ENCODE measurements at places on chromosomes 16 and 17.

DNA sequence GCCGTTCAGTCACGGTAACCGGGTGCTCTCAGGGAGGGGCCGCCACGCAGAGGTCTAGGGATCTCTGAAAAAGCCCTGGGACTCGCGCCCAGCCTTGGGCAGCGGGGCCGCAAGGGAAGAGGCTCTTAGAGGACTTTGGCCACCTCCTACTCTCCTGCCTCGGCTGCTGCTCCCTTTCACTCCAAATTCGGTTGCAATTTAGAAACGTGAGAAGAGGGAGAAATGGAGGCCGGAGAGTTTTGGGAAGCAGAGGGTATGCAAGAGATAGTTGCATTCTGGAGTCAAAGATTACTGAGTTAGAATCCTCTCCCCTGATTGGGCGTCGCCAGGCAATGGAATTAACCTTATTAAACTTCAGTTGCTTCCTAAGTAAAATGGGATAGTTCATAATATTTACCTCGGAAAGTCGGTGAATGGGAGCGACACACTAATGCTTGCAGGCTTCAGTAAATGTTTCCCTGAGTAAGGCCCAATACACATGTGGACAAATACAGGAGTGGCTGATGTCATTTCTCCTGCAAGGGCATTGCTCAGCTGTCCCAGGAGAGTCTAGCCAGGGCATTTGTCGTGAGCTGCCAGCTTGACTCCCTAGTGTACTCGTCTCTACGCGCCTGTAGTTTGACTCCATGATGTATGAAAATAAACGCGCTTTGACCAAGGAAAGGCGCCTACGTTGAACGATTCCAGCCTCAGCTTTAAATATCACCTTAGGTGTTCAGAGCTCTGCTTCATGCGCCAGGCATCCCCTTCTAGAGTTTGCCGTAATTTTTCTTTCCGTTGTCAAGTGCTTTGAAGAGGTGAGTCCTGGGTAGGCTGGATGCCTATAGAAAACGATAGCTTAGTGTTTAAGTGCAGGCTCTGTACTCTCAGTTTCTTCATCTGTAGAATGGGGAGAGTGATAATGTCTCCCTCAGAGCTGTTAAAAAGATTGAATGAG is 667 bp downstream of the OGFOD1 start:
- DNase-seq, result peak; percentile 82

- no peak for DNase-seq
Measured at GRCh38 chr17:17186051-17186450, 20.1 kb downstream of the PLD6 start.

- no peak for DNase-seq
Measured at GRCh38 chr16:88194397-88195268, 188.1 kb upstream of the ZNF469 start.

DNA sequence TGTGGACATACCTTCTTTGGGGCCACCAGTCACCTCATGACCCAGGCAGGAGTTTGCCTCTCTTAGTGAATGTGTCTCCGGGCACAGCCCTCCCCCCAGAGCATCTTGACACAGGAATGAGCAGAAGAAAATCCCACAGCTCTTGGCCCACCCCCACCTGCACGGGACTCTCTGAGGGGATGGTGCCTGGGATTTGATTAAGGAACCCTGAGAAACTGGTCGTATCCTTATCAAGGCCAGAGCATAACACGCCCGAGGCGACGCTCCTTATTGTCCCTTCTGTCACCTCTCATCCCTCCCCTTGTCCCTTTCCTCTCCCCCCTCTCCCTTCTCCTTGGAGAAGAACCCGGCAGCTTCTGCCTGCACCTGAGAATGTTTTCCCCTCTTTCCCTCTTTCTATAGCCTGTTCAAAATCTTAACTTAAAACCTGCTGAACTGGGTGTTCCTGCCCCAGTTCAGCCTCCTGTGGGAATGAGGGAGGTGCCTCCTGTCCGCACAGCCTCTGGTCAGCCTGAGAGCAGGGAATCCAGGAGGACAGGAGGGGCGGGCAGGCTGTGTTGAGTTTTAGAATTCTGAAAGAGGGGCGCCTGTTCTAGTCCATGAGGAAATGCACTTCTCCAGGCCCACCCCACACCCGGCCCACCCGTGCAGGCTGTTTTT is 140.7 kb upstream of the PLCG2 start:
- no peak for DNase-seq

- no peak for DNase-seq
Measured at GRCh38 chr17:13055131-13055530, 37.3 kb upstream of the ELAC2 start.

DNA sequence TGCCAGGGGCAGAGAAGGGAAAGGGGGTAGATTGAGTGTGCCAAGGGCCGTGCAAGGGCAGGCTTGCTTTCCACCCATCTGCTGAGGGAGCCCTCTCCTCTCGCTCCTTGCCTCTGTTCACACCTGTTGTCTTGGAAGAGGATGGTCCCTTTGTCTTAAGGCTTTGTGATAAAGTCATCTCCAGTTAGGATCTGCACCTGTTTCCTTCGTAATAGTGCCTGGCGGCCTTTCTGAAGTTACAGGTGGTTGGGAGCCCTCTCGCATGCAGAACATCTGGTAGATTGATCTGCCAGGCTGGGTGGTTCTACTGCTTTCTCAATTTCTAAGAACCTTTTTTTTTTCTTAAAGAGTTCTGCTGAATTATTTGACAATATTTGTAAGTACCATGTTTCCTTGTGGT is 16.3 kb downstream of the UBFD1 start:
- no peak for DNase-seq

DNA sequence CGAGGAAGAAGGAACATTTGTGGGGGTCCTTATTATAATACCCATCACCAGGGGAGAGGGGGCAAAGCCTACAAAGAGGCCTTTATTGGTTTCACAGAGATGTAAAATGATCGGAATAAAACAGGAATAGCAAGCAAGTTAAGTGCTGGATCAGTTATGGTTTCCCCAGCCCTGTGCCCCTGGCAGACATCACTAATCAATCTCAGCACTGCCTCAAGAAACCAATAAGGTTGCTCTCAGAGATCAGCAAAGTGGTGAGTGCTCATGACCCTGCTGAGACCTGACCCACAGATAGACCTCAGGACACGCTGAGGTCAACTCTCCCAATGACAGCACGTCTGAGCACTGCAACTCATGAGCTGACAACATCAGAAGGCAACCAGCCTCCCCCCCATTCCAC is 66.3 kb downstream of the ZNF423 start:
- no peak for DNase-seq

- DNase-seq, result no peak
Measured at GRCh38 chr16:72371307-72372086, 199.5 kb upstream of the PMFBP1 start.

DNA sequence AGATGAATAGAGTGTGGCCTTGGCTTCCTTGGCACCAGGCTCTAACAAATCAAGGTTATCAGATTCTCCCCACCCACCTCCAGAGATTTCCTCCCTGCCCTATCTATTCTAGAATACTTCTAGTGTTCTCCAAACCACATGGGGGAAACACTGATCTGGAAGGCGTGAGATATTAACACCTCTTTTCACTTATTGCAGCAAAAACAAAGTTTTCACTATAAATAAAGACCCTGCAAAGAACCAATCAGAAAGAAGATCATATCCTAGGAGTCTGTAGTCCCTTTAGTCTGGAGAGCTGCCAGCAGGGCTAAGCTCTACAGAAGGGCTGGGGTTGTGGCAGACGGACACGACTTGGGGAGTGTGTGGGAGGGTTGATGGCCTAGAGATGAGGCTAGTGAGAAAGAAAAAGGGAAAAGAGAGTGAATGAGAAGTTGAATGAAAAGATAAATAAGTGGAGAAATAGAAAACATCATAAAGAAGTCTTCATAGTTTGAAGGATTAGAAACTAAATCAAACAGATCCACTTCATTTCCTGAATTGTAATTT is 8.6 kb upstream of the SKAP1 start:
- no peak for DNase-seq

DNA sequence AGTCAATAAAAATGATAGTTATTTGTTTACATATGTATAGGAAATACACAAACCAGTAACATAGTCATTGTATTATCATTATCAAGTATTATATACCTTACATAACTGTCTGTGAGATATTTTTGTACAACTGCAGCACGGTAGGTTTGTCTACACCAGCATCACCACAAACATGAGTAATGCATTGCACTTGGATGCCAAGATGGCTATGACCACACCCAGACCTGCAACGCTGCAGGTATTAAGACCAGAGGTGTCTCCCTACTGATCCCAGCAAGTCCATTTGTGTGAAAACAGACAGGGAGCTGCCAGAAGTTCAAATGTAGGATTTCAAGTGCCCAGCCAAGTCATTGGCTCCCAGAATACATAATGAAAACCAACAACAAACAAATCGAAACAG is 34.2 kb upstream of the NOS2 start:
- DNase-seq, result no peak

- no peak for DNase-seq
Measured at GRCh38 chr16:74607310-74607961, 522 bp upstream of the GLG1 start.

- DNase-seq, result peak; percentile 93
Measured at GRCh38 chr17:8220783-8221662, 10.6 kb upstream of the AURKB start.

DNA sequence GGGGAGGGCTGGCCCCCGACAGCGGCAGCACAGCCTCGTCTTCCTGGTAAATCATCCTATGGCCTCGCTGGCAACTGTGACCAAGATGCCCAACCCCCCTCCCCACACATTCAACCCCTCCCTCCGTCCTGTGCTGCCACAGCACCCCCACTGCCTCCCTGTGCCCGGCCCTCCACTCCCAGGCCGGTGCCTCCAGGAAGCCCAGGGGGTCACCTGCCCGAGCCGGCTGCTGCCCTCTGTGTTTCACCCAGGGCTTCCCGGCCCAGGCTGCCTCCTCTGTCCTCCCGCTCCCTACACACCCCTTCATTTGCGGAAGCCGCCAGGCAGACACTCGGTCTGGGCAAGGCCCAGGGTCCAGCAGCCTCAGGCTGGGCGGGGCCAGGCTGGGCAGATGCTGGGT is 188.6 kb downstream of the RBFOX3 start:
- no peak for DNase-seq

DNA sequence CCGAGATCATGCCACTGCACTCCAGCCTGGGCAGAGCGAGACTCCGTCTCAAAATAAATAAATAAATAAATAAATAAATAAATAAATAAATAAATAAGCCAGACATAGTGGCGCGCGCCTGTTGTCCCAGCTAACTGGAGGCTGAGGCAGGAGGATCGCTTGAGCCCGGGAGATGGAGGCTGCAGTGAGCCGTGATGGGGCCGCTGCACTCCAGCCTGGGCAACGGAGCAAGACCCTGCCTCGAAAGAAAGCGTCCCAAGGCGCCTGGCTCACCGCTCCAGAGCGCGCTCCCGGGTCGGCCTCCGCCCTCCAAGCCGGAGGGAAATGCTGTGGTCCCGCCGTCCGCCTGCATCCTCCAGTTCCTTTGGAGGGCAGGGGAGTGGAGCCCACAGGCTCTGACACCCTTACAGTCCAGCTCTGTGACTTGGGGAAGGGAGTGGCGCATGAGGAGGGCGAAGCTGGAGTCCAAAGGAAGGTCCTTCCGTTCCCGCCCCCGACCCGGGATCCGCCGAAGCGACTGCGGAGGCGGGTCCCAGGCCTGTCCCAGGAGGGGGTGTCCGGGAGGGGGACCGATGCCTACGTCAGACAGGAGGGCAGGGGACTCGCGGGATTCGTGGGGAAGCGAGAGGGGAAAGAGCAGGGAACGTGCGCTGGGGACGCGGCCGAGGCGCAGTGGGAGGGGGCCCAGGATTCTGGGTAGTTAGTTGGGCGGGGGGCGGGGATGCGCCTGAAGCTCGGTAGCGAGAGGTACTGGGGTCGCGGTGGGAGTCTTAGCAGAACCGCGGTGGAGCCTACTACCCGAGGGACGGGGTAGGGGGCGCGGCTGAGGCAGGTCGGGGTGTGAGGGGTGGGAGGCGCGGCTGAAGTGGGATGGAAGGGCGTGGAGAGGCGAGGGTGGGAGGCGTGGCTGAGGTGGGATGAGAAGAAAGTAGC is 8.4 kb upstream of the TRPV2 start:
- no peak for DNase-seq

- DNase-seq, result no peak
Measured at GRCh38 chr17:14779241-14779640, 478.4 kb downstream of the HS3ST3B1 start.

GRCh38 chr17:32341141-32341856 is 674 bp downstream of the C17orf75 start:
- peak; percentile 58 for DNase-seq

GRCh38 chr17:62950067-62950466 is 16.0 kb upstream of the TANC2 start:
- no peak for DNase-seq

GRCh38 chr17:82273327-82274133 is at the start of gene CSNK1D:
CSNK1D (minus strand) TSS chr17:82273700; CDS start chr17:82273381, 319 bp downstream.
- DNase-seq, result peak; percentile 83

- no peak for DNase-seq
Measured at GRCh38 chr16:16915771-16916170, 536.8 kb downstream of the NPIPA7 start.

DNA sequence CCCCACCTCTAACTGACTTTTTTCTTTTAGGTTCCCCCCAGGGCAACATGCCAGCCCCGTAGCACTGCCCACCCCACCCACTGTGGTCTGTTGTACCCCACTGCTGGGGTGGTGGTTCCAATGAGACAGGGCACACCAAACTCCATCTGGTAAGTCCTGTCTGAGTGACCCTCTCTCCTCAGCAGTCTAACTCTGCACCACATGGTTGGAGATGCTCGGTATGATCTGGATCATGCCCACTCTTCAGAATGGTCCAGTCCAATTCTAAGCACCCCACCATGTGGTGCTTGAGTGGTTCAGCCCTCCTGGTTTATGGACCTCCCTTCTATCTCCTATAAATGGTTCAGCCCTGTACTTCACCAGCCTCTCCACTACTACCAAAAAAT is 5.9 kb downstream of the KDM6B start:
- peak; percentile 91 for DNase-seq

- no peak for DNase-seq
Measured at GRCh38 chr17:142876-143784, 5.8 kb downstream of the SCGB1C2 start.

GRCh38 chr16:55389426-55390073 is 65.5 kb downstream of the IRX6 start:
- no peak for DNase-seq

- DNase-seq, result no peak
Measured at GRCh38 chr16:629185-629832, 1.5 kb upstream of the WFIKKN1 start.

- DNase-seq, result no peak
Measured at GRCh38 chr16:69334696-69335095, 4.3 kb upstream of the PDF start.

DNA sequence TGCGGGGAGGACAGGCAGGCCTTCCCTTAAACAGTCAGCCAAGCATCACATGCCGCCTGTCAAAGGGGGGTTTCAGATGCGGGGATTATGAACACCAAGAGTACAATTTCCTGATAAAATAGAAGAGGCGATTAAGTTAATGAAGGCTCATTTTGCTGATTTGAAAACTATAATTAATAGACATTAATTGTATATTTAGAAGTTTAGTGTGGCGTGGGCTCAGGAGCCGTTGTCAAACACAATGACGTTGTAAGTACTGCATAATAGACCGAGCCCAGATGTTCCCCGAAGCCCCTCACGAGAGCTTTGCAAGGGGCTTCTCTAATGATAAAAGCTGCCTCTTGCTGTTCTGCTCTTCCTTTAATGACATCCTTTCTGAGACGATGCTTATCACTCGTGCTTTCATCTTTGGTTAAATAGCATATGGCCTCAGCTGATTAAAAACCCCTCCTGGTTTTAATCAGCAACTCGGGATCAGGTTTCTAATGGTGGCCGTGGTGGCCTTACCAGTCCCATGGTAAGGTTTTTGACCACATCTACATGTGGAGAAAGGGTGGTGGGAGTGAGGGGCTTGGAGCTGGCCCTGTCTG is 28.2 kb downstream of the SNX20 start:
- DNase-seq, result no peak

GRCh38 chr16:85750146-85750826 is 610 bp downstream of the C16orf74 start:
- peak; percentile 84 for DNase-seq

- no peak for DNase-seq
Measured at GRCh38 chr16:68762996-68763756, 26.1 kb downstream of the CDH1 start.

Measured in RKO (cell line).